ENCODE measurements at places on chromosomes 2 and 18. TPM values are rescaled to one million over a fixed set of nuclear protein-coding genes. Genes with fewer than 3 reads are reported as not detected.

DNA sequence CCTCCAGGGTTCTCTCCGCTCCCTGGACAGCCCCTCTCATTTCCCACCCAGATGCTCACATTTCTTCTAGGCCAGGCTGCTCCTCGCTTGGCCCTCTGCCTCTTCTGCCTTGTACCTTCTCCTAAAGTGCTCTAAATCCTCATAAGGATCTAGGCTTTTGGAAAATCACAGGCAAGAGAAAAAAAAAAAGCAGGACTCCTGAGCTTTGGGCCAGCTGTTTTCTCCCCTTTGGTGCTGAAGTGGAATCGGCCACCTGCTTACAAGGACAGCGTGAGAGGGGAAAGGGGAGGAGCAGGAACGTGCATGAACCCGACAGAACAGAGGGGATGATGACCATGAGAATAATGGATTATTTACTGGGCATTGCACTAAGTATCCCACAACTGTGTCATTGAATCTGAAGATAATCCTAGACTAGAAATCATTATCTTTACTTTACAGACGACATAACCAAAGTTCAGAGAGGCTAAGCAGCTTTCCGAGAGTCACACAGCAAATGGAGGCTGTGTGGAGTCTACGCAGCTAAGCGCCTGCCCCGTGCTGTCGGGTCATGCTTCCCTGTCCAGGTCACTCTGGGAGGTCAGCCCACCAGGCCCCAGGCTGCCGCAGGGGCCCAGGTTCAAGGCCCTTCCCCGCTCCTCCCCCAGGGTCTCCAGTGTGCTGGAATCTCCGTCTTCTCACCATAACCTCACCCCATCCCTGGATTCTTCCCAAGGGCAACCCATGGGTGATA is 141.9 kb downstream of the PXDN start:
- DNase-seq, result no peak

GRCh38 chr2:210756855-210757254 is 200.5 kb downstream of the CPS1 start:
- peak; percentile 4 for DNase-seq

DNA sequence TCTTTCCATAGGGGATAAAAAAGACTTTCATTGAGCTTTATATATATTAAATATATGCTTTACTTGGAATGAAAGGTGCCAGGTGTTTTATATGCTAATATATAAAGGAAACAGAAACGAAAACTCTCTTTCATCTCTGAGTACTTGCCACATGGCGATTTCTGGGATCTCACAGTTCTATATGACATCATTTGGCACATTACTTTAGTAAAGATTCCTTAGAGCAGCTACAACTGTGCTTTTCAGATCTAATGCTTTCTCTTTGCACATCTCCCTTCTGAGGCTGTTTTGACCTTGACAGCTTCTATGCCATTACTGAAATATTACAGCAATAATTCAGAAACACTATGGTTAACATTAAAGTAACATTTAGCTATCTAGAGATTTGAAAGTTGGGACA is 1082.9 kb upstream of the CDH2 start:
- peak; percentile 35 for DNase-seq

DNA sequence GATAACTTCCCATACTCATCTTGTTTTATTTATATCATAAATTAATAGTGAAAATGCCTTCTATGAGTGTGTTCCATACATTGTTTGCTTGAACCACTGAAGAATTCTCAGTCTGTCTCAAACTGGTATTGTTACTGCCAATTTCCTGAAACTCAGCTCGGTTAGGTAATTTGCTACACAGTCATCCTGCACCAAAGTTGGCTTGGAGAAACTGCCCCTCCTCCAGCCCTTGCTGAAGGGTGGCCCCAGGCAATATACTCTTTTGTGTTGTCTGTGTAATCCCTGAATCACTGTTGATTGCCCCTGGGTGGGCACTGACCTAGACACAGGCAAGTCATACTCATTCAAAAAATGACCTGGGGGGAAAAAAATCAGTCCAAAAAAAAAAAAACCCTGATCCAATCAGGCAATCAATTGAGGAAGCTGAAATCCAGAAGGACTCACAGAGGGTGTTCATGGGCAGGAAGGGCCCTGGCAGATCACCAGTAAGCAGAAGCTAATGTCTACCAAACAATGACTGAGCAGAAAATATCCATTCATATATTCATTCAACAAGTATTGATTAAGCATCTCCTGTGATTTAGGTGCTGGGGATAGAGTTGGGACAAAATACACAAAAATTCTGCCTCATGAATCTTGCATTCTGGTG is 3.8 kb upstream of the SESTD1 start:
- peak; percentile 94 for DNase-seq

G6PC2 gene
- total RNA-seq, result not detected

All from GM23248 (cell line).